ENCODE measurements at places on chromosomes 5 and 9.

- no peak for ATAC-seq
These were observed 1778.8 kb upstream of the CDH6 start for GRCh38 chr5:29414681-29415080.

- ATAC-seq = no peak
These were observed 156.8 kb downstream of the GAPVD1 start for GRCh38 chr9:125418404-125418803.

- ATAC-seq = no peak
These were observed 307.2 kb downstream of the HTR1A start for GRCh38 chr5:63655043-63655442.

DNA sequence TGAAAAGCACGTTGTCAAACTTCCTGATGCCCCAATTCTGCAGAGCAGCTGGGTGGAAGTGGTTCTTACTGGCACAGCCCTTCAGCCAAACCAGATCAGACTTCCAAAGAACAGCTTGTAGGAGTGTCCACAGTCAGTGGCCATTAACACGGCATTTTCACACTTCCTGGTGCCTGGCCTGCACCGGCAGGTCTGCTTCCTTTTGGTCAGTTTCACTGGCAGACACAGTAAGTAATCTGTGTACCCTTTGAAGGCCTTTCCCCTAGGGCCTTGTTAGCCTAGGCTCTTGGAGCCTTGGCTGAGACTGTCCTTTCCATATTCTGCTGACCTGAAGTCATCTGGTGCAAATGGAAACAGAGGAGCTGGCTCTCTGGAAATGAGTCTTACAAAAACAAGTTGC lies 297.5 kb upstream of the TNC start:
- no peak for ATAC-seq

DNA sequence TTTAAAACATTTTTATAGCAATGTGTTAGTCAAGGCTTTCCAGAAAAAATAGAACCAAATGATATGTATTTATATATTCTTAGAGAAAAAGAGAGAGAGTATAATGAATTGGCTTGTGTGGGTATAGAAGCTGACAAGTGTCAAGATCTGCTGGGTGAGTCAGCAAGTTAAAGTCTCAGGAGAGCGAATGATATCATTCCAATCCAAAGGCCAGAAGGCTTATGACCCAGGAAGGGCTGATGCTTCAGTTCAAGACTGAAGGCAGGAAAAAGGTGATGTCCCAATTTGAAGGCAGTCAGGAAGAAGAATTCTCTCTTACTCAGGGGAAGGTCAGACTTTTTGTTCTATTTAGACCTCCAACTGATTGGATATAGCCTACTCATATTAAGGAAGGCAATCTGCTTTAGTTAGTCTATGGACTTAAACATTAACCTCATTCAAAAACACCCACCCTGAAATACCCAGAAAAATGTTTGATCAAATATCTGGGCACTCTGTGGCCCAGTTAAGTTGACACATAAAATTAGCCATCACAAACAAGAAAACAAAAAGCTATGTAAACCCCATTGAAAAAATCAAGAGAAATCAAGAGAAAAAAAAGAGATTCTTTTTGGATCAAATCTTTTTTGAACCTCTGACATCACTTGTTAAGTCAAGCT lies 189.6 kb downstream of the PIK3R1 start:
- ATAC-seq = no peak

GRCh38 chr5:55868846-55869245 lies 17.7 kb downstream of the IL31RA start:
- ATAC-seq = peak; percentile 57

GRCh38 chr5:68250661-68251298 lies 35.2 kb downstream of the PIK3R1 start:
- ATAC-seq = no peak

DNA sequence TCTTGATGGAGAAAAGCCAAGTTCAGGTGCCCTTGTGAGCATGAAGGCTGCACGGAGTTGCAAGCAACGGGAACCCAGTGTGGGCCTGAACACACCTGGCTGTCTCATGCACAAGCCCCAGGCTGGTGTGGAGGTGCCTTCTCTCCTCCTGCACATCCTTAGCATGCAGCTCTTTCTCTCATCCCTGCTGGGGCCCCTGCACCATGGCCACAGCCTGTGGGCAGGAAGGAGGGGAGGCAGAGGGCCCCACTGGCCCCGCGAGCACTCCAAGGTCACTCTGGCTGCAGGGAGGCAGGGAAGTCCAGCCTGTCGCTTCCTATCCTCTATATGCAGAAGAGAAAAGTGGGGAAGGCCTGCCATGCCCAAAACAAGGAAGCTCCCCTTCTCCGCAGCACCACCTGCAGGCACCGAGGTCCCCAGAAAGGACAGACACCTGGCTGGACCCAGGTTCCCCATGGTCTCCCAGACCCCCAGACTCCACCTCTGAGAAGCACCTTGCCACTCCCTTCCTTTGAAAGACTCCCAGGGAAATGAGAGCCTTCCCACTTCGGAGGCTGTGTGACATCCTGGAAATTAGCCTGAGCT lies 18.6 kb downstream of the STKLD1 start:
- ATAC-seq = no peak

DNA sequence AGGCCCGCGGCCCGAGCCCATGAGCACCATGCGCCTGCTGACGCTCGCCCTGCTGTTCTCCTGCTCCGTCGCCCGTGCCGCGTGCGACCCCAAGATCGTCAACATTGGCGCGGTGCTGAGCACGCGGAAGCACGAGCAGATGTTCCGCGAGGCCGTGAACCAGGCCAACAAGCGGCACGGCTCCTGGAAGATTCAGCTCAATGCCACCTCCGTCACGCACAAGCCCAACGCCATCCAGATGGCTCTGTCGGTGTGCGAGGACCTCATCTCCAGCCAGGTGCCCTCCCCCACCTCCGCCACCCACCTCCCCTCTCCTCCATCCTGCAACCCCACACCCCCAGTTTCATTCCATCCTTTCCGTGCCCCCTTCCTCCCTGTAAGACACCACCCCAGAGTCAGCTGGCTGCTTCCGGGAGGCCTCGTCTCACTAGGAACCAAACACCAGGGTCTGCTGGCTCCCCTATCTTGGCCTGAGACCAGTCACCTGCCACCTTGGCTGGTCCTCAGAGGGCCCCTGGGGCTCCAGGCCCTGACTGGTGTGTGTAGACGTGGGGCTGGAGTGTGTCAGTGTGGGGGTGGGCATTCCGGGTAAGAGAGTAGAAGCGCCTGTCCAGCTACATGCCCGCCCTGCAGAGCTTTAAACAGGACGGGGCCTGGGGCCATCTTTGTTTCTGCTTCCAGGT lies 655 bp downstream of the GRIN1 start:
- no peak for ATAC-seq

DNA sequence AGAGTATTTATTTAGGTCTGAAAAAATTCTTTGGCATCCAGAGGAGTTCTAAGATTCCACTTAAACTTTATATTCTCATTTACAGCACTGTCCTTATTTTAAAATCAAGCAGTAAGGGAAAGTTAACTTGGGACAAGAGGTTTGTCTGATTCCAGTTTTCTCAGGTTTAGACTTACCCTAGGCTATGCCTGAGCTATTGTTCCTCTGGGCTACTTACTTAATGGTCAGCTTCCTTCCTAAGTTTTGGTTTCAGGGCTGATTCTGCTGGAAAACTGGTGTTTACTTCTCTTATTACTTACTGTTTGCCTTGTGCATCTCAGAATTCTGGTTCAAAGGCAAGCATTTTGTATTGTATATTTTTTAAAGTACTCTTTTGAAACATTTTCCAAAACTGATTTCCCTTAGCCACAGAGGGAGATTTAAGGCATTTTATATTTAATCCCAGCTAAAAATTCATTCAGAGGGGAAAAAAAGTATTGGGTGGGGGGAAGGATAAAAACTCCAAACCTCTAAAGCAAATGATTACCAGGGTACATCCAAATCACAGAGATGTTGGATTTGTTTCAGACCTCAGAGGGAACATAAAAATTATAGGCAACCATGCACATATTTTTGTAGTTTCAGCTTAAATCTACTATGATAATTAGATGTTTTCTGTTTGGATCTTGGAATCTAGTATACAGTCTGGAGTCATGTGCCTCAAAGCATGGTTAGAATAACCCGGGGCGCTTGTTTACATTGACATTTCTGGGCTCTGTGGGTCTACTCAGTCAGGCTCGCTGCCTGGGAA lies 290.0 kb downstream of the ARHGAP26 start:
- ATAC-seq = no peak

DNA sequence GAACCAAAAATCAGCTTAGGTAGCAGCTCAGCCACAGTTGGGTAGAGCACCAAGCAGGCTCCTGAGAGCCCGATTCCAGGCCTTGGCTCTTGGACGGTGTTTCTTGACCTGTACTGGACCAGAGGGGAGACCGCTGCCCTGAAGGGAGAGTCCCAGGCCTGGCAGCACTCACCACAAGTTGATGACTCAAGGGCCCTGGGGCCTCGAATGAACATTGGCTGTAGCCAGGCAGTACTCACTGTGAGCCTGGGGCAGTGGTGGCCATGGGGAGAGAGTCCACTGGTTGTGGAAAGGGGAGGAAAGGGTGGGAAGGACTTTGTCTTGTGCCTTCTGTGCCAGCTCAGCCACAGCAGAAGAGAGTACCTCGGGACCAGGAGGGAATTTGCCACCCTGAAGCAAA lies 166.1 kb downstream of the EDIL3 start:
- ATAC-seq = no peak

DNA sequence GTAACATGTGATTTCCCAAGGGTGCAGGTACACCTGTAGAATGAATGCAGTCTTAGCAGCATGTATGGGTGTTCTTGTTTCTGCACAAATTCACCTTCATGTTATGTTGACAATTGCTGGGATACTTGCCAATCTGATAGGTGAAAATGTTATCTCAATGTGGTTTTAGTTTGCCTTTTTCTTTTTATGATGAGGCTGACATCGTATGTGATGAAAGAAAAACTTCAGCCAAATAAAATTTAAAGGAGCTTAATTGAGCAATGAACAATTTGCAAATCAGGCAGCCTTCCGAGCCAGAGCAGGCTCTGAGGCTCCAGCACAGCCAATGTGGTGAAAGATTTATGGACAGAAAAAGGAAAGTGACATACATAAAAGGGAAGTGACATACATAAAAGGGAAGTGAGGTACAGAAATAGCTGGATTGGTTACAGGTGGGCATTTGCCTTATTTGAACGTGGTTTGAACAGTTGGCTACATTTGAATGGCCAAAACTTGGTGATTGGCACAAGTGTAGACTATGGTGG lies 10.5 kb downstream of the TAL2 start:
- ATAC-seq = no peak

DNA sequence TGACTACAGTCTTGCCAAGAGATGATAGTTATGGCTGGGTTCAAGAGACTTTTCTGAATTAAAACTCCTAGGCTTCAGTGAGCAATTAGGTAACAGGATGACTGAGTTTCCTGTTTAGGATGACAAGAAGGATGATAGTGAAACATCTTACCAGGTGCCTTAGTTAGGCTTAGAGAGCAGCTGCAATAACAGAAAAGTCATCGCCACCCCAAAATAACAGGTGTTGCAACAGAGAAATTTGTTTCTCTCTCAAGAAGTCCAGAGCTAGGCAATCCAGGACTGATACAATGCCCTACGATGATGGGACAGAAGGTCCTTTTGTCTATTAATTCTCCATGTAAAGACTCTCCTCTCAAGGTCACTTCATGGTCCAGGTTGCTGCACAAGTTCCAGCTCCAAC lies 361.8 kb downstream of the CAAP1 start:
- ATAC-seq = no peak

DNA sequence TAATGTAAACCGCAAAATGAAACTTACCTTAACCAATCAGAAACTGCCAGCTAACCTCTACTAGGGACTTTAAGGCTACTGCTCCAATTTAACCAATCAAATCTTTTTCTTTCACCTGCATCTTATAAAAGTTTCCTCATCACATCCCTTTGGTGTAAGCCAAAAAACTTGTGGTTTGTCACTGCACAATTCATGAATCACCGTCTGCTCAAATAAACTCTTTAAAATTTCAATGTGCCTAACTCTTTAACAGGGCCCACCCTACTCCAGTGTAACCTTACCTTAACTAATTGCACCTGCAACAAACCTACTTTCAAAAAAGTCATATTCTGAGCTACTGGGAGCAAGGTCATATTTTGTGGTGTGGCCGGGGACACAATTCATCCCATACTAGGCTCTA lies 172.2 kb upstream of the GRAMD2B start:
- no peak for ATAC-seq

DNA sequence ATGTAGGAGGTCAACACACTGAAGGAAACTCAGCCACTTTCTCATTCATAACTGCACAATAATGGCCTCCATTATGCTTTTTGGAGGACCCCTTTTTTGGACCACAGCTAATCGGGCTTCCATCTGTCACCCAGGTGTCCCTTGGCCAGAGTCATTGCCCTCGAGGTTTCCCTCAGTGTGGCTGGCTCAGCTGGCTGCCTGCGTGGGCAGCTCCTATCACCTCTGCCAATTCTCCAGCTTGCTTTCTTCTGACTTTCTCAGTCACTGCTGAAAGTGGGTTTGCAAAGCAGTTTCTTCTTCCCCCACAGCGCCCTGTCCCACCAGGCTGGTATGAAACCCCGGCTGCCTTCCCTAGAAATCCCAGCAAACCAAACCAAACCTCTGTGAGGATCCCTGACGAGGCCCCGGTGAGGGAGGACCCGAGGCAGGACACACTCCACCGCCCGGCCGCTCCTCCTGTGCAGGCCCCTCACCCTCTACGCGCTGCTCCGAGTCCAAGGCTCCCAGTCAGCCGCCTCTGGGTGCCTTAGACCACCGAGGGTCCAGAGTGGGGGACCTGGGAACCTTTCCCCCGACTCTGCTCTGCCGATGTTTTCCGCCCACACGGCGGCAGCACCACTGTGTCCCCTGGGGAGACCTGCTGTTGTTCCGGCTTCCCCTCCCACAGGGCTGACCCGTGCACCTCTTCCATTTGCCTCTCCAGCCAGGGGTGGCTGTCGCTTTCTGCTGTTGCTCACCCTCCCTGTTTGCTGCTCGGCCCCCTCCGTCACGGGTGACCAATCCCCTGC lies 109.5 kb downstream of the TENT4A start:
- ATAC-seq = no peak

- no peak for ATAC-seq
These were observed 94.5 kb downstream of the GRIA1 start for GRCh38 chr5:153584960-153585359.

- peak; percentile 58 for ATAC-seq
These were observed 538 bp upstream of the ARHGEF28 start for GRCh38 chr5:73625372-73625943.

- no peak for ATAC-seq
These were observed 237.9 kb downstream of the ARHGAP26 start for GRCh38 chr5:143008032-143008431.

- no peak for ATAC-seq
These were observed 38.2 kb downstream of the CNOT8 start for GRCh38 chr5:154896562-154897165.

DNA sequence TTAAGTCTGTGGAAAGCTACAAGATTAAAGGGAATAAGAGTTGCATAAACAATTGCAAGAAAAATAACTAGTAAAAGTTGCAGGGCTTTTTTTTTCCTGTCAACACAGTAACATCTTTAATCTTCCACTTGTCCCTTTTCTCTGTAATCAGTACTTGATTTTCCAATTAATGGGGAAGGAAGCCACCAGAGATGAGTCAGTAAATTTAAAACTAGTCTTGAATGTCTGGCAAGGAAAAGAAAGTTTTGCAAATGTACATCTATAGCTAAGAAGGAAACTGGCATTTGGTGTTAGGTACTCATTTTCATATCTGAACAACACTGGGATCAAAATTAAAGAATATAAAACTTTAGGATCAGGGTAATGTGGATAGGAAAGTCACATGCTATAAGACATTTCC lies 17.1 kb downstream of the DAP start:
- ATAC-seq = no peak
